ENCODE measurements at places on chromosomes 6 and 20. TPM values are rescaled to one million over a fixed set of nuclear protein-coding genes. Genes with fewer than 3 reads are reported as not detected.

The ZSCAN9 gene
- 11.6 TPM for total RNA-seq

The PRSS35 gene
- not detected for total RNA-seq

The RAET1E gene
- total RNA-seq = not detected

The MYB gene
- total RNA-seq = 73.6 TPM

The TPD52L1 gene
- total RNA-seq = not detected

The RSPH9 gene
- not detected for total RNA-seq

The LY6G6D gene
- not detected for total RNA-seq

The OR12D2 gene
- total RNA-seq = not detected

The EYS gene
- not detected for total RNA-seq

The CENPQ gene
- total RNA-seq = 17.8 TPM

The FAM210B gene
- total RNA-seq = 2.4 TPM

The GDAP1L1 gene
- not detected for total RNA-seq

The ERVFRD-1 gene
- not detected for total RNA-seq

The ULBP2 gene
- total RNA-seq = 0.80 TPM

The STX11 gene
- 26.5 TPM for total RNA-seq

The PRL gene
- total RNA-seq = not detected

The KIAA1586 gene
- 15.0 TPM for total RNA-seq

The BEND6 gene
- not detected for total RNA-seq

The EEF1A2 gene
- 0.84 TPM for total RNA-seq

The RPN2 gene
- 148 TPM for total RNA-seq

The ADGRF5 gene
- not detected for total RNA-seq

The RAET1L gene
- total RNA-seq = not detected

The ZDHHC14 gene
- total RNA-seq = 32.7 TPM

The DSP gene
- total RNA-seq = 0.12 TPM

The BPI gene
- total RNA-seq = not detected

The SNX3 gene
- 68.8 TPM for total RNA-seq

The MOXD1 gene
- not detected for total RNA-seq

The IMPG1 gene
- total RNA-seq = not detected

The DZANK1 gene
- 2.0 TPM for total RNA-seq

The ERMARD gene
- total RNA-seq = 36.7 TPM

The NMBR gene
- not detected for total RNA-seq

The LPA gene
- not detected for total RNA-seq

The COL21A1 gene
- not detected for total RNA-seq

The PLCB1 gene
- total RNA-seq = 2.4 TPM

The BPIFB4 gene
- total RNA-seq = not detected

The SSTR4 gene
- not detected for total RNA-seq

The TFAP2D gene
- not detected for total RNA-seq

The RRAGD gene
- 5.7 TPM for total RNA-seq

The C6orf15 gene
- total RNA-seq = not detected

The KLHDC3 gene
- 75.1 TPM for total RNA-seq

The CST5 gene
- not detected for total RNA-seq

The PI3 gene
- not detected for total RNA-seq

The UNC5CL gene
- 2.5 TPM for total RNA-seq

The SIRPD gene
- 0.19 TPM for total RNA-seq

The RPS10 gene
- 1,124 TPM for total RNA-seq

The RXRB gene
- total RNA-seq = 36.0 TPM

The SRSF6 gene
- 162 TPM for total RNA-seq

The FHL5 gene
- not detected for total RNA-seq

The KCNK5 gene
- 30.8 TPM for total RNA-seq

The CD93 gene
- total RNA-seq = 0.54 TPM

The EPPIN gene
- not detected for total RNA-seq

Data from activated CD8-positive, alpha-beta memory T cell treated with anti-CD3 and anti-CD28 coated beads, Interleukin-2, amount 10 ng/mL, durations not matched to agents 7 days and 5 days (primary cell).